ENCODE measurements at places on chromosomes 12 and 14.
A peak's percentile ranks its signal among the peaks of the same experiment; 100 is the strongest.

DNA sequence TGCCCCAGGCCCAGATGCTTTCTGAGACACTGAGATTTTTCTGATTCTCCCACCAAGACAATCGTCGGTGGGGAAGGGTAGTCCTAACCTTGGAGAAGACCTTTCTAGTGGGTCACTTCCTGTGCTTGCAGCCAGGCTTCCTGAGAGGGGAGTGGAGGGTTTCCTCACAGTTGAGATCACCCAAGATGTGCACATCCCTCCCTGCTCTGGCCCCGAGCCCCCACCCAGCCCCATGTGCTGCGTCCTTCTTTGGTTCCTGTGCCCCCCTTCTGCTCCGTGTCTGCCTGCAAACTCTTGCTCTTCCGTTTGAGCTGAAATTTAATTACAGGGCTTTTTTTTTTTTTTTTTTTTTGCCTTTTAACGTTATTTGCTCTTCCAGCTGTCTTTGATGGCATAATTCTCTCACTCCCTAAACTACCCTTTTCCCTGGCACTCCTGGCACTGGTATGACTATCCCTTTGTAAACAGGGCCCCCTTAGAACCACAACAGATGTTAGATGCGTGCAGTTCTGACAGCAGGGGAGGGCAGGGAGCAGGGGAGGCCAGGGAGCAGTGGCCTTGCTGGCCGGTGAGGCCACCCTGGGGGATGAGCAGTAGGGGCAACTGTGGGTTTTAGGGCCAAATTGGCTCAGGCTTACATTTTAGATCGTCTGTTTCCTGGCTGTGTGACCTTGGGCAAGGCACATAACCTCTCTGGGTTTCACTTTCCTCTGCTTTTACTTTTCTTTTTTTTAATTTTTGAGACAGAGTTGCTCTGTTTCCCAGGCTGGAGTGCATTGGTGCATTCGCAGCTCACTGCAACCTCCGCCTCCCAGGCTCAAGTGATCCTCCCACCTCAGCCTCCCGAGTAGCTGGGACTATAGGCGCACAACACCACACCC is 144.5 kb downstream of the PHETA1 start:
- DNase-seq = no peak

GRCh38 chr14:87450193-87450592 is 542.8 kb downstream of the GALC start:
- DNase-seq = no peak

GRCh38 chr14:105879867-105880561 is 353.6 kb downstream of the TMEM121 start:
- DNase-seq = peak; percentile 41

- DNase-seq = peak; percentile 62
Measured at GRCh38 chr14:32252030-32252670, 49.1 kb upstream of the RNU6-8 start.

GRCh38 chr14:54686219-54686870 is 119.4 kb downstream of the SAMD4A start:
- no peak for DNase-seq

DNA sequence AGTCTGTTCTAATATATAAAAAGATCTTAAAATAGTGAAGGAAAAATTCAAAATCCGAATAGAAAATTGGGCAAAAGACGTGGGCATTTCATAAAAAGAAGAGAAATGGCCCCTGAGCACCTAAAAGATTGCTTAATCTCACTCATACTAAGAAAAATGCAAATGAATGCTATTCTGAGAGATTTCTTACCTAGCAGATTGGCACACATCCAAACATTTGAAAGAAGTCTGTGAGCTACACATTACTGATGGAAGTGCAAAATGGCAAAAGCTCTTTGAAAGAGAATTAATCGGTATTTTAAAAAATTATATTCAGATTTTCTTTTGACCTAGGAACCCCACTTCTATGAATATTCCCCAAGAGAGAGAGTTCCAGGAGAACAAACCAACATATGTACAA is 280.4 kb upstream of the GARIN6 start:
- DNase-seq = no peak

DNA sequence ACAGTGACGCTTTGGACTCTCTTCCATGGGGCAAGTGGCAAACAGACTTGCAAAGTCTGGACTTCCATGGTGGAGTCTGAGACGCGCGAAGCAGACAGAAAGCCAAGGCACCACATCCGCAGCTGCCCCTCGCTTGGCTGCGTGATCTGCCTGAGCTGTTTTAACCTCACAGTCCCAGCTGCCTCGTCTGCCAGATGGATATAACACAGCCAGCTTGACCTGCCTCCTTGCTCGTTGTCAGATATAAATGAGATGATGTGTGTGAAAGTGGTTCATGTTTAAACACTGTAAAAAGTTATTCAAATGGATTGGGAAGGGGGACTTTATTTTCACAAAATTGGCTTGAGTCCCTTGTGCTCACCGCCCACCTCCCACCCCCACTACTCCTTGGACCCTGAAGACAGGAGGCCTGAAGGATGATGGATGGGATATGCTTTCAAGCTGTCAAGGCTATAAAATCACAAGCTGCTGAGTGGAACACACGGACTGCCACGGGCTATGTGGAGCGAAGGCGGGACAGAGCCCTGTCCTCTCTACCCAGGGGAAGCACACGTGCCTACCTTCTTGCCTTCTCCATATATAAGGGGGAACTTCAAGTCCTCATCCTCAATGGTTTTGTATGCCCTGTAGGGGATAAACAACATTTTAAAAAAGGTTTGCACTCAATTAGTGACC is 226.9 kb downstream of the MON2 start:
- no peak for DNase-seq

GRCh38 chr14:41916313-41916712 is 309.6 kb downstream of the LRFN5 start:
- no peak for DNase-seq

DNA sequence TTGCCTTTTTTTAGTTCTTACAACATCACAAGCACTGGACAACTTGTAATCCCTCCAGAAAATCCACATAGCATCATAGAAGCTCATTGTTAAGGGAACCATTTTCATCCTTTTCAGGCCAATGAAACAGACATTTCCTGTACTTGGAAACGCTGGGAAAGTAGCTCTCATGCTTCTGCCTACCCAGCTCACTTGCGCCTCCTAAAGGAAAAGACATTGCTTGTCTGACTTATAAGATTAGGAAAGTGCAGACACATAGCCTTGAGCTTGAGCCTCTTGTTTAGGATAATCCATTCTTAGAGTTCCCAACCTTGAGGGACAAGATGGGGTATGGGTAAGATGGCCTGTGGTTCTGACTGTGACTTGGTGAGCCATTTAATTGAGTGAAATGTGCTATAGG is 589.5 kb downstream of the NOVA1 start:
- no peak for DNase-seq

DNA sequence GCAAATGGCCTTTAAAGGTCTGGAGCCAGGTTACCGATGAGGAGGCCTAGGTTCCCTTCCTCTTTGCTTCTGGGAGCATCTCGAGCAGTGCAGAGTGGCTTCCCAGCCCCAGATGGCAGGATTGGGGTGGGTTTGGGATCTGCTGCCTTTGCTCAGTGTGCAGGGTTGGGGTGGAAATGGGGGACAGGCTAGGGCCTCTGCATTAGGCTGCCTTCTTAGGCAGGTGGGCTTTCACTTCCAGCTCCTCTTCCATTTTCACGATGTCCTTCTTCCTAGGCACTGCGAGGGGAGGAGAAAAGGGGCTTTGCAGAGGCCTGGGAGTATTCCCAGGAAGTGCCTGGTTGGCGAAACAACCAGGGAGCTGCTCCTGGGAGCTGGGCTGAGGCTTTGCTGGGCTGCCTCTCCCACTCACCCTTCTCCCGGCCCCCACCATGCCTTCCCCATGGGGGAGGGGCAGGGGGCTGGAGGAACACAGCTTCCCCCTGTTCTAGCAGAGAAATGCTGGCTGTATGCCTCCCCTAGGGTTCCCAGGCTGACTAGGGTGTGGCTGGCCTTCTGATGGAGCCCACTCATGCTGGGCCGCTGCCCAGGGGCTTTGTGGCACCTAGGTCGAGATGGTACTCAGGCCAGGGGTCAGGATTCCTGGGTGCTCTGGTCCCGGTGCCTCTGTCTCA is 2.4 kb downstream of the NR4A1 start:
- no peak for DNase-seq

- no peak for DNase-seq
Measured at GRCh38 chr14:96082420-96083300, 43.5 kb downstream of the C14orf132 start.

- no peak for DNase-seq
Measured at GRCh38 chr12:47590771-47591360, 115.0 kb downstream of the RPAP3 start.

DNA sequence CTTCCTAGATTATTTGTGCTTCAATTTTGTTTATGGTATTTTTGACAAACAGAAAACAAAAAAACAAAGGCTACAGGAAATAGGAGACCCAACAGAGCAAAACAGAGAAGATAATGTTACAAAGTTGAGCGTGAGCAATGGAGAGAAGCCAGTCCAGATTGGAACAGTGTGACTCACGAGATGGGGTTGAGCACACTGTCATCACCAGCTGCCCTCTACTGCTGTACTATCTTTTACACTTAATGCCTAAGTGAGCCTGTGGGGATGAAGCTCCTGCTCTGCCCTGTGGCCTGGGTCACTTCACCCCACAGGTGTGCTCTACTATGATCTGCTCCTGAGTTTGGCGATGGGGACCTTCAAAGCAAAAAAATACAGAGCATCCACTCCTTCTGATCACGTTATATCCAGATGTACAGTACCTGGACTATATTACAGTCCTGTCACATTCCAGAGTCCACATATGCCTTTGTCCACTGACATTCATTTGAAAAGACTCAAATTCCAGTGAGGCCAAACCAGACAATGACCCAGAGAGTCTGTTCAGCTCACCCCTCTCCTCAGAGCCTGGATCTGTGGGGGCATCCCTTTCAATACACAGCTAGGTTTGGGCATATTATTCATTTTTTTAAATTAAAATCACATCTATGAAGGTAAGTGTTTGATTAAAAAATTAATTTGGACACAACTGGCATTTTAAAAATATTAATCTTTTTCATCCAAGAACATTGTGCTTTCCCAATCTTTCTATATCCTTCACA is 4.4 kb downstream of the IPO8 start:
- DNase-seq = no peak

- no peak for DNase-seq
Measured at GRCh38 chr14:81235096-81235495, 14.3 kb upstream of the GTF2A1 start.

DNA sequence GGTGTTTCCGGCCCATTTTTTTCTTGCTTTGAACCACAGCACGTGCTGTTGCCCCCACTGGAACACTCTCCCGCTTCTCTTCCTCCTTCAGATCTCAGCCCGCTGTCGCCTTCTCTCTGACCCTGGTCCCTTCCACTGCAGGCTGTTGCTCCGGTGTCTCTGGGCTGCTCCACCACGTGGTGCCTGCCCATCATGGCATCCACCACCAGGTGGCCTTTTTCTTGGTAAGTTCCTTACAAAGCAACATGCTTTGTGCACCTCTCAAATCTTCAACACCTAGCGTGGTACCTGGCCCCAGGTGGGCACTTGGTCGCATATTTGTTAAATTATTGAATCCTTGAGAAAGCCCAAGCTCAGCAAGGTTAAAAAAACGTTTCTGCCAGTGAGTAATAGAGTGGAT is 19.1 kb downstream of the TUNAR start:
- DNase-seq = peak; percentile 25

DNA sequence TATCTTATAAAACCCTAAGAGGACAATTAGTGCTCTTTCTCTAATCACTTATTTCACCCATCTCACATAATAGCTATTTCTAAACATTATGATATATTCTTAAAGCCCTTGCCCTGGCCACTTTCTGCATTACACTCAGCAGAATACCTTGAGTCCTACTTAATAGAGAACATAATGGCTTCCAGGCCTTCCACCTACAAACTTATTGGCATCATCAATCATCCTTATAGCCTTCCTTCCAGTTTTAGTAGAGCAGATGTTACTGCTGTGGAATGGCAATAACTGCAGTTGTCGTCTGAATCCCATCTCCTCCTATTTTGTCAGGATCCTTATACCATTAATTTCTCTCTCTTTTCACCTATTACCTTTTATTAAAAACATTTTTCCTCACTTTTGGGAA is 1127.4 kb downstream of the LRFN5 start:
- DNase-seq = no peak

- no peak for DNase-seq
Measured at GRCh38 chr14:90654831-90655276, 161.4 kb downstream of the TTC7B start.

GRCh38 chr12:174596-174995 is 39.4 kb downstream of the SLC6A12 start:
- DNase-seq = no peak

GRCh38 chr12:50482571-50482970 is 22.2 kb upstream of the DIP2B start:
- no peak for DNase-seq

- no peak for DNase-seq
Measured at GRCh38 chr12:131835616-131836171, 7.5 kb downstream of the MMP17 start.

DNA sequence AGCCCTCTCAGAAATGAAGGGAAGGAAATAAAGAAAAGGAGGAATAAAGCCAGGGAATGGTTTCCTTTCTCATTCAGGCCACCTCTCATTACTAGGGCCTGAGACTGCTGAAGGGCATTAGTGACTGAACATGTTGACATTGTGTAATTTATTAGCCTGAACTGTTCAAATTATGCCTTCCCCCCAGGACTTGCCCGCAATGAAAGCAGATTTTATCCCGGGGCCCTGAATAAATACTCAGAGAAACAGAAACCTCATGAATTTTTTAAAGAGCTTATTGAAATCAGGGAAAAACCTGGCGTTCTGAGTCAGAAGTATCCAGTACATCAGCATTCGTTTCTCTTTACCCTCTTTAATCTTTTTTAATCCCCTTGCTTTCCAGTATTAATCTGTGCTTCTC is 35.9 kb upstream of the WSCD2 start:
- DNase-seq = no peak

DNA sequence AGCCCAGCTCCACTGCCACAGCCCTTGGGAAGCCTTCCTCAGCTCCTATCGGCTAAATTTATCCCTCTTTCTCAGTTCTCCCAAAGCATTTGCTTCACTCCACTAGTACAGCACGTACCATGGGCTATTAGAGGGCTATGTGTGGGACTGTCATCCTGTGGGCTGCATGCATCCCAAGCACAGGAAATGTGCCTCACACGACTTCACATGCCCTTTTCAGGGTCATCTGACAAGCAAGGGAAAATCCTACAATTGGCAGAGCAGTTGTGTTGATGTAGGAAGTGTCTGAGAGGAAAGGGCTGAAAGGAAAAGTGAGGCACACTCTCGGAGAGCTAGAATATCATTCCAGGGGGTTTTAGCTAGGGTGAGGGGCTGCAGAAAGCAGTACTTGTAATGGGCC is 47.6 kb downstream of the NINJ2 start:
- no peak for DNase-seq

DNA sequence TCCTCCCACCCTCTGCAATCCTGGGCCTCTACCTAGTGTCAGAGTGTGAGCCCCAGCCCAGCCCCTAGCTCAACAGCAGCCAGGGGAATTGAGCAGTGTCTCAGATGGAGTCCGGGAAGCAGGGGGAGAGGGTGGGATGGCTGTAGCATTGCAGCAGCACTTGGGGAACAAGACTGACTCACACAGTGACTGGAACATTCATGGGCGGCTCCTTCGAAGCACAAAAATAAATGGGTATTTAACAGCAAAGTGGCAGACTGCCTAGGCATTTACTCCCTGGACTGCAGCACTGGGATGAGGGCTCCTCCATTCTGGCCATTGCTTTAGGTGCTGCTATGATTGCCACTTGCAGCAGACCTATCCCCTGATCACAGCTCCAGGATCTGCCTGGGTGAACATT is 46.0 kb upstream of the STK38L start:
- no peak for DNase-seq

Measured in activated naive CD4-positive, alpha-beta T cell treated with anti-CD3 and anti-CD28 coated beads, Interleukin-2, amount 10 ng/mL, durations not matched to agents 7 days and 5 days (primary cell).